ENCODE measurements at places on chromosomes 13 and 19.

GRCh38 chr13:113329656-113330312 is 32.7 kb downstream of the LAMP1 start:
- no peak for DNase-seq

DNA sequence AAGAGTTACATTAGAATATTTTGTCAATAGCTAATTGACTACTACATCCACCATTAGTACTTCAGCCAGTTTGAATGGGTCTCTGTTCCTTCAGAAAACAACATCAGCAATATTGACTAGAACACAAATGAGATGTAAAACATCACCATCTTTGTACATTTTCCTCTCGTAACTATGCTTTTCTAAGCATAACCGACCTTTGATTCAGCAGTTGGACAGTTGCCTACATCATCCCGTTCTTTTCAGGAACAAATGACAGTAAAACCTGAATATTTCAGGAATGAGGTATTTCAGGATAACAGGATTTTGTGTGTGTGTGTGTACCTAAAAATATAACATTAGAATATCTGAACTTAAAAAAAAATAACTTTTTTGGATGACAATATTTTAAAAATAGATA is 60.9 kb downstream of the STARD13 start:
- no peak for DNase-seq

GRCh38 chr19:17872251-17873001 is 681 bp downstream of the SLC5A5 start:
- DNase-seq = no peak

GRCh38 chr13:98507282-98507797 is 69.6 kb downstream of the STK24 start:
- peak; percentile 78 for DNase-seq

- DNase-seq = no peak
Measured at GRCh38 chr13:21015284-21015683, 46.1 kb downstream of the LATS2 start.

DNA sequence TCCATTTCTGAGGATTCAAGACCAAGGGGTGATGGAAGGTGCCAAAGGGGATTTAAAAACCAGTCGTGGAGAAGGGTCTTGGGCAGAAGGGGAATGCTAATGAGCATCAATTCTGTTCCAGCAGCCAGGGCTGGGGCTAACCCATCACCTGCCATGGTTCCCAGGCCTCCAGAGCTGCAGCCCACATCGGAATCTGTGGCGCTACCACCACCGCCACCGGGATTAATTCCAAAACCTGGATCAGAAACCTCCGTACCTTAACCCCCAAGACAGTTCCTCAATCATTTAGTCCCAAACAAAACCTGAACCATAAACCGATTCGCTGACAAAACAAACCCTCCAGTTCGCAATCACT is 583 bp downstream of the ZNF615 start:
- DNase-seq = no peak

DNA sequence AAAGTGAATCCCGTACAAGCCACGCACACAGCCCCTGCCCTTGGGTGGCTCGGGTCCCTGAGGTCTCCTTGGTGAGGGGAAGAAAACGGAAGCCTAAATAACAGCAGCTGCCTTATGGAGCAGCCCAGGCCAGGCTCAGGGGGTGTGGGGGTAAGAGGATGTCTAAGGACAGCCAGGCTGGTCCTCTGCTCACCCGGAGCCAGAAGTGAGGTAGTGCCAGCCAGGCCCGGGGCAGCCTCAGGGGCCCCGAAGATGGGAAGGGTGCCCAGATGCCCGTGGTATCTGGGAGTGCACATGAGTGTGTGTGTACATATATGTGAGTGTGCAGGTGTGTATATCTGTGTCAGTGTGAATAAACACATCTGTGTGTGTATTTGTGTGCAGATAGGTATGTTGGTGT is 38.4 kb upstream of the PEPD start:
- no peak for DNase-seq

DNA sequence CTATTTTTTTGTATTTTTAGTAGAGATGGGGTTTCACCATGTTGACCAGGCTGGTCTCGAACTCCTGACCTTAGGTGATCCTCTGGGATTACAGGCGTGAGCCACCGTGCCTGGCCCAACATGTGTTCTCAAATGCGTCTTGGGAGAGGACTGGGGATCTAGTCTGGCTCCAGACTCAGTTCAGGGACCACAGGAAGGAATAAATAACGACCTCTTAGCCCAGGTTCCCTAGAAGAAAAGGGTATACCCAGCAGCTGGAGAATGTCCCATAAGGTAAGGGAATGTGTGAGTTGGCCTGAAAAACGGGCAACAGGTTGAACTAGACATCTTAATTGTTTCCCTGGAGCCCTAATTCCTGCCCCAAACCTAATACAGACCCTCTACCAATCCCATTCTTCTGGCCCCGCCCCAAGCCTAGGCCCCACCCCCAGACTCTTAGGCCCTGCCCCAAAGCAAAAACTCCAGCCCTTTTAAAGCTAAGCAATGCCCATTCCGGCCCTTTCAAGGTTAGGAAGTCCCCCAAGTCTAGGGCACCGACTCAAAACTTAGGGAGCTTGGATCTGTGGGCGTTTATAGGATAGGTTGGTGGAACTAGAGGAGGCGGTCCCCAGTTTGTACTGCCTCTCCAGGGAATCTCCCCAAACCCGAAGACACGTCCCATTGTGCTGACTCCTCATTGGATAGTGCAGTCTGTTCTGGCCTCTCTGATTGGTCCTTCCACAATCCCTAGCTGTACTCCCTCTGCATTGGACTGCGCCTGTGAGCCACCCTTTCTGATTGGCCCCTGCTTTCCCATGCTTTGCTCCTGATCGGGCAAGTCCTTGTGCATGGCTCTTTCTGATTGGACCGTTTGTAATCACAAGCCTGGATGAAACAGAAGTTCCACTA is 5.4 kb upstream of the LRFN1 start:
- peak; percentile 18 for DNase-seq

DNA sequence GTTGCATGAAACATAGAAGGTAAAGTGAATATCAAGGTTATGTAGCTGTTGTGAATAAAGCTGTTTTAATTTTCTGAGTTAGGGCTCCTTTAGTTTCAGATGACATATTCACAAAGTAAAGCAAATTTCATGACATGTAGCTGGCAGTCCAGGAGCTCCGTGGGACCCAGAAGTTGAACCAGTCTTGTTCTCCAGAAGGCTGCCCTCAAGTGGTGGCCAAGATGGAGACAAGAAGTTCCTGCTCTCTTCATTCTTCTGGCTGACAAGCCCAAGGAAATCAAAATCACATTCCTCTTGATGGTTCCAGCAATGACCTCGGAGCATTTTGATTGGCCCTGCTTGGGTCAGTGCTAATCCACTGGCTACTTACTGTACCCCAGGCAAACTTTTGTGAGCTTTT is 128.7 kb downstream of the LIG4 start:
- peak; percentile 38 for DNase-seq

- no peak for DNase-seq
Measured at GRCh38 chr19:41801031-41801430, 4.6 kb downstream of the CEACAM3 start.

- no peak for DNase-seq
Measured at GRCh38 chr13:92963029-92963428, 263.6 kb upstream of the GPC6 start.

DNA sequence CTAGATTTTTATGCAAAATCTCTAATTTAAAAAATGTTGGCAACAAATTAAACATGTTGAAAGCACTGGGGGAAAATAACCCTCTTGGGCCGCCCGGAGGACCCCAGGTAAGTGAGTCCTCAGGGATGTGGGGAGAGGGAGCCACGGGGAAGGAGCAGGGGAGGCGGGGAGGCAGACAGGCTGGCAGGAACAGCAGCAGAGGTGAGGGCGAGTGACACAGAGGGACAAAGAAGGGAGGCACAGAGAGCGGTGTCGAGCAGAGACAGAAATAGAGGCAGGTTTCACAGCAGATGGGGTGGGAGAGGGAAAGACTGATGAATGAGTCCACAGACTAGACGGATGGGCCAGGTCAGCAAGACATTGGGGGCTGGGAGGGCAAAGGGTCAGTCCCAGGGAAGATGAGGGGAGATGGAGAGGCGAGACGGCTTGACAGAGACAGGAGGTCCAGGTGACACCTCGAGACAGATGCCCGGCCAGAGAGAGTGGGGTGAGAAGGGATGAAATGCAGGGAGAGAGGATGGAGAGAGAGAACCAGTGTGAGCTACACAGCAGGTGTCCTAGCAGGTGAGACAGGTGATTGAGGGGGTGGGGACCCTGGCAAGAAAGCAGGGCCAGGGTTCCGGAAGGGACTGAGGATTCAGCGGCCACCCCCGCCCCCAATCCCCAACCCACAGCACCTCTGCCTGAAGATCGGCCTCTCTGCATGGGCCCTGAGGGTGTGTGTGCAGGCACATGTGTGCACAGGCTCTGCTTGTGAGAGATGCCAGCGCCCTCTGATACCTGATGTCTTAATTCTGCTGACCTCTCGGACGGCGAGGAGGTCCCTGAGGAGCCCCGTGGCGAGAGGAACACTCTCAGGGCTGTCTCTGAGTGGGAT is 3.8 kb downstream of the LRRC4B start:
- no peak for DNase-seq

DNA sequence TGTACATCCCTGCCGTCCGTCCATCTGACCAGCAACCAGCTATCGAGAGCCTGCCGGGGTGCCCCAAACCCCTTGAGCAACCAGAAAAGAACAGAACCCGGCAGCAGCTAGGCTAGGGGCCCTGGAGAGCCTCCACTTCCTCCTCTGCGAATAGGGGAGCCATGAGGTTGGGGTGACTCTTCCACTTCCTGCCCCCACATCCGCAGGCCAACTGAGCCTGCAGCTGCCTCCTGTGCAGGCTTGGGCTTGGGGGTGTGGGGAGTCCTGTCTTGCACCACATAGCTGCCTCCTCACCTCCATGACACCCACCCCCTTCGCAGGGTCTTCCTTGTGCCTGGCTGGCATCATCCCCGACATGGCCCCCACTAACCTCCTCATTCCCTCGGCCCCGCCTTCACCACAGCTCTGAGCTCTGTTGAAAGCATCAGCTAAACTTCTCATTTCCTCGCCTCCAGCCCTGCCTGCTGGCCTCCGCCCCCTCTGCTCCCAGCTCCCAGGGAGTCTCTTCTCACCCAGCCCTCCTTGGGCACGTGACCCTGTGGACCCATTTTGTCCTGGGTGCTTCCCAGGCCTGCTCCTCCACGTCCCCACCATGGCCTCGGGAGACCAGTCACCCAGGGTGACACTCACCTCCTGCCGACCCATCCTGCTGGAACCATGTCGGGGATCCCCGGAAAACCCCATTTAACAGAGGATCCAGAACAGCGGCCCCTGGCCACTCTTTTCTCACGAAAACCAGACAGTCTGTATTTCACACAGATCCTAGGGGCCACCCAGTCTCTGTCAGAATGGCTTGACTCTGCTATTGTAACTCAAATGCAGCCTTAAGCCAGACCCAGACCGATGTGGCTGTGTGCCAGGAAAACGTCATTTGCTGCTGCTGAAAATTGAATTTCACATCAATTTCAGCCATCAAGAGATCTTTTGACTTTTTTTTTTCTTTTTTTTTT is 50.4 kb downstream of the MYO9B start:
- DNase-seq = no peak

DNA sequence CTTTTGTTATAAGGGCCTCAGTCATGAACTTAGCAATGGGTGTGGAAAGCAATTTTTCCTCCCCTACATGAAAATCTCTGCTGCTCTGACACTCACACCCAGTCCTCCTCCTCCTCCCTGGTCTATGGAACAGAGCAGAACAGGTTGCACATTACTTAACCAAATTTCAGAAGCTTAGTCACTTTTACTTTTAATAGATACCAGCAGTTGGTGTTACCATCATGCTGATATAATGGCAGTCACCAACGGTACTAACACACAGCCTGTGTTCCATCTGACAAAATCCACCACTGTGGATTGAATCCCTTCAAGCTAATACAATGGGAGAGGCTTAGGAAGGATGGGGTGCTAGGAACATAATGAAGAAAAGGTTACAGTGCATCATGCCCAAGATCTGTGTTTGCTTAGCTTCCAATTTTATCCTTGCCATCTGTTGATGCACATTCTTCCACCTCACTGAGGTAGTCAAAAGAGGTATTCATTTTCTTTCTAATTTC is 9.8 kb downstream of the TPT1 start:
- no peak for DNase-seq

DNA sequence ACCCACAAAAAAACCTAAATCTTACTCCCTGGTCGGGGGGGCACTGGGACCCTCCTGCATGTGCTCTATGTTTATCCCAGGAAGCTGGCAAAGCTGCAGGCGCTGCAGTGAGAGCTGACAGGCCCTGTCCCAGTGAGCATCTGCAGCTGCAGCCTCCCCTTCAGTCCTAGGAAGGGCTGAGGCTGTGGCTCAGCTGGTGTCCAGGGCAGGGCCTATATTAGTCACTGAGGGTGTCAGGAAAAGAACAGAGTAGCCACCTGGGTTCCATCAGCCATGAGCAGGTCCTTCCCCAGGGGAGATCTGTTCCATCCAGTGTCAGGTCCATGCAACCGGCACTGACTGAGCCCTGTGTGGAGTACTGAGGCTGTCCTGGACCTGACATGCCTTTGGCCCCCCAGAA is 120.5 kb downstream of the TNFRSF19 start:
- no peak for DNase-seq

DNA sequence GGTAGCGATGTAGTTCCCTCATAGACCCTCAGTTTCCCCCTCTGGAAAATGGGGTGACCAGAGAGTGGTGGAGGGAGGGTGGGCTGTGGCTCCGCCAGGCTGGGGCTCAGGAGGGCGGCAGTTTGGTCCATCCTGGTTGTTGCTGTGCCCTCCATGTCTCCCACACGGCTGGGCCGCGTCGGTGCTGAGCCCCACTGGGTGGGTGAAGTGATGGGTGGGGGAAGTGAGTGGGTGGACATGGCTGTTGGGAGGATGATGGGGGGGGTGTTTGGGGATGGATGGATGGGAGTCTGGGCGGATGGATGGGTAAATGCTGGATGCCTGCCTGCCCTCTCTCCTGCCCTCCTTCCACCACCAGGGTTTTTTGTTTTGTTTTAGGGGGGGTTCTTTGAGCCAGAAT is 16.6 kb upstream of the EHD2 start:
- DNase-seq = no peak

DNA sequence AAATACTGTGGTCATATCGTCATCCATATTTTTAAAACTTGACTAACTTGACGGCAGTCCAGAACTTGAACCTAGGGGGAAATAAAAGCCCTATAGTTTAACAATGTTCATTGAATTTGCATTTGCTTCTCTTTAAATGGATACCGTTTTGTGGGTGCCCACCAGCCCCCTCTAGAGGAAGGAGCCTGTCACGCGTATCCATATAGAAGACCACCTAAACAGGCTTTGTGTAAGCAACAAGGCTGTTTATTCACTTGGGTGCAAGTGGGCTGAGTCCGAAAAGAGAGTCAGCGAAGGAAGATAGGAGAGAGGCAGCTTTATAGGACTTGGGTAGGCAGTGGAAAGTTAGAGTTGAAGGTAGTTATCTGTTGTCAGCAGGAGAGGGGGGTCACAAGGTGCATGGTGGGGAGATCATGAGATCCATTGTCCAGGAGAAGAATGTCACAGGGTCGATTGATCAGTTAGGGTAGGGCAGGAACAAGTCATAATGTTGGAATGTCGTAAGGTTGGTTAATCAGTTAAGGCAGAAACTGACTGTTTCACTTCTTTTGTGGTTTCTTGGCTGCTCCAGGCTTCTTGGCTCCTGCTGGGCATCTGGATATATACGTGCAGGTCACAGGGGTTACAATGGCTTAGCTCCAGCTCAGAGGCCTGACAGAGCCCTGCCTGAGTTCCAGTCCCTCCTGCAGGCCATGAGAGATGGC is 42.5 kb upstream of the ANKRD10 start:
- DNase-seq = peak; percentile 14
